ENCODE measurements at places on chromosomes 16 and 17. TPM values are rescaled to one million over a fixed set of nuclear protein-coding genes. Genes with fewer than 3 reads are reported as not detected.

Gene TEX14
- total RNA-seq: 0.13 TPM

Gene CDH3
- total RNA-seq: 7.5 TPM

Gene CCL8
- not detected for total RNA-seq

Gene TBC1D3
- not detected for total RNA-seq

- H3K4me1 ChIP-seq: peaks cover 94% of the 10 kb centered on the region
- no peaks in the 10 kb centered on the region for H3K27me3 ChIP-seq
- H3K4me3 ChIP-seq: no peak overlapping the region
Measured at GRCh38 chr17:77423589-77424451, 283.1 kb downstream of the SEC14L1 start.

GRCh38 chr17:9470171-9470570 lies 105.4 kb downstream of the STX8 start:
- no peak overlapping the region for H3K4me3 ChIP-seq
- H3K27ac ChIP-seq: no peak overlapping the region
- H3K36me3 ChIP-seq: no peaks in the 10 kb centered on the region
- H3K27me3 ChIP-seq: no peaks in the 10 kb centered on the region
- H3K4me1 ChIP-seq: no peaks in the 10 kb centered on the region

DNA sequence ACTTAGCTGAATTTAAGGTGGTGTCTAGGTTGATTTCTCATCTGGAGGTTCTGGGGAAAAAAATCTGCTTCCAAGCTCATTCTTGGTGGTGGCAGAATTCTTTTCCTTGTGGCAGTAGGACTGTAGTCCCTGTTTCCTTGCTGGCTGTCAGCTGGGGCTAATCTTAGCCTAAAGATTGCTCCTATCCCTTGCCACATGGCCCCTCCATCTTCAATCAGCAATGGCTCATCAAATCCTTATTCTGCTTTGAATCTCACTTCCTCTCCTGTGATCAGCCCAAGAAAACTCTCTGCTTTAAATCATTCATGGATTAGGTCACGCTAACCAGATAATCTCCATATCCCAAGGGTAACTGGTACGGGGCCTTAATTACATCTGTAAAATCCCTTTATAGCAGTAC lies 6.6 kb downstream of the FAM20A start:
- peaks cover 29% of the 10 kb centered on the region for H3K27me3 ChIP-seq
- peaks cover 20% of the 10 kb centered on the region for H3K4me1 ChIP-seq
- H3K27ac ChIP-seq: no peak overlapping the region

All from gastroesophageal sphincter (tissue), 4 donors.